NCI-H1436 treated with DMSO at 0.1 percent for 48 hours (cell line): ENCODE measurements at places on chromosomes 12 and 14.

- no peak for DNase-seq
These were observed 30.3 kb upstream of the PELI2 start for GRCh38 chr14:56087671-56088471.

- DNase-seq, result no peak
These were observed 194.4 kb upstream of the CRY1 start for GRCh38 chr12:107287436-107288413.

DNA sequence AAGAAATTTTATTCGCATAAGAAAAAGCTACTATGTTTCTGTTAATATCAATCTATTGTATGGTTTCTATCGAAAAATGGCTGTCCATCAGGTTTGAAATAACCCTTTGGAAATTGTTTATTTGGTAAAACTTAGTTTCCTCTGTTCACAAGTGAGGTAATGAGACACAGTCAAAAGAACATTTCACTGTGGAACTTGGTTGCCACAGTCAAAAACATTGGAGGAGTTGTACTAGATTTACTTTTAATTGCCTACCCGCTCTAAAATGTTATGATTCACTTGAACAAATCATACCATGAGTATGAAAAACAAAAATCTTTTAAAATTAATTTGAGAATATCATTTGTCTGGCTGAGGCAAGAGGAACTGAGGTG, 46.5 kb downstream of the ITPR2 start:
- no peak for DNase-seq

DNA sequence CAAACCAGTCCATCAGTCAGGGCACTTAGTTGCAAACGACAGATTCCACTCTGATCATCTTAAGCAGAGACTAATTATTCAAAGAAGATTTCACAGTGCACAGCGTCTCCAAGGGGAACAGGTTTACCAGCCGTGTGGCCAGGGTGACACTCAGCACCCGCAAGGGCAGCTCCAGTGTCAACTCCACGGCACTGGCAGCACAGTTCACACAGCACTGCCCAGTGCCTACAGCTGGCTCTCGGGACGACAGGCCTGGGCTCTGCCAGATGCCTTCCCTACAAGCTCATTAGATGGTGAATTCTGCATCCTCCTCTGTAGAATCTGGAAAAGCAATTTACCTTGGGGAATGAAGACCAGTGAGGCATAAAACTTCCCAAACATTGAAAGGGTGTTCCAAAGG, 4.9 kb downstream of the OR10P1 start:
- no peak for DNase-seq

GRCh38 chr14:68637106-68638021, 155.5 kb downstream of the ZFP36L1 start:
- no peak for DNase-seq

GRCh38 chr12:131138638-131139362, 185.1 kb downstream of the ADGRD1 start:
- no peak for DNase-seq

GRCh38 chr12:80498059-80498728, 54.2 kb downstream of the PTPRQ start:
- DNase-seq, result no peak

GRCh38 chr12:109951136-109951535, 45.0 kb downstream of the GIT2 start:
- DNase-seq, result no peak

DNA sequence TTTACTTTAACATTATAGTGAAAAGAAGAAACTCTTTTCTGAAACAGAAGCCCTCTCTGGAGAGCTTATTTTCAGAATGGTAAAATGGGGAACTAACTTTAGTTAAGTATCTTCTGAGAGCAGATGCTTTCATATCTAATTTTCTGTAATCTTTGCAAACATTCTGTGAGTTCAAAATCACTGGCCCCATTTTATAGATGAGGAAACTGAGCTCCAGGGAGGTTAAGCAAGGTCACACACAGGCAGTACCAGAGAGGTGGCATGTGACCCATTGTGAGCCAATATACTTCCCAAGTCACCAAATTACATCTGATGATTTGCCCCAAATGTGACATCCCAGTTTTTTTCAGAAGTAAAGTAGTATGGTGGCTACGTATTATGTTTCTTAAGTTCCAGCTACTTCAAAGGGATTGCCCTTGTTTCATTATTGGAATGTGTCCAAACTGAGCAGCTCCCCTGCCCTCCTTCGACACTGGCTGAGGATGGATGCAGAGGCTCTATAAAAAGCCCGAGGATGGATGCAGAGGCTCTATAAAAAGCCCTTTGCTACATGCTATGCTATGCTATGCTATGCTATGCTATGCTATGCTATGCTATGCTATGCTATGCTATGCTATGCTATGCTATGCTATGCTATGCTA, 36.2 kb upstream of the NUDT4 start:
- DNase-seq, result no peak

DNA sequence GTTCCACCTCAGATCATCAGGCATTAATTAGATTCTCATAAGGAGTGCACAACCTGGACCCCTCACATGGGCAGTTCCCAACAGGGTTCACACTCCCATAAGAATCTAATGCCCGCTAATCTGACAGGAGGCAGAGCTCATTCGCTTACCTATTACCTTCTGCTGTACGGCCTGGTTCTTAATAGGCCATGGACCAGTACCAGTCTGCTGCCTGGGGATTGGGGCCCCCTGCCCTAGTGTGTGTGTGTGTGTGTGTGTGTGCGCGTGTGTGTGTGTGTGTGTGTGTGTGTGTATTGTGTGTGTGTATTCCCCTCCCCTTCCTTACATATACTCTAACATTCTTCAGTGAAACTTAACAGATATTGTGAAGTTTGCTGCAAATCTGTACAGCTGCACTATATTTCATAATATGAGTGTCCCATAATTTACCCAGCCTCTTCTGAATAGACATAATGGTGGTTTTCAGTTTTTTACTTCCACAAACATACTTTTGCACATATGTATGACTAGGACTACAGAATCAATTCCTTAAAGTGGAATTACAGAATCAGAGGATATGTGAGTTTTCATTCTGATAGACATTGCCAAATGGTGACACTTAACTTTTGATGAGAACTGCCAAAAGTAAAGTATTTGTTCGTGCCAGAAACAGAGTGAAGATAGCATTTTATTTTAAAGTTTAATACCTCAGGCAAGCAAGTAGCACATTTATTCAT, 205.2 kb upstream of the EEA1 start:
- DNase-seq, result no peak

- no peak for DNase-seq
These were observed 157.2 kb upstream of the PRKD1 start for GRCh38 chr14:30084811-30085210.

DNA sequence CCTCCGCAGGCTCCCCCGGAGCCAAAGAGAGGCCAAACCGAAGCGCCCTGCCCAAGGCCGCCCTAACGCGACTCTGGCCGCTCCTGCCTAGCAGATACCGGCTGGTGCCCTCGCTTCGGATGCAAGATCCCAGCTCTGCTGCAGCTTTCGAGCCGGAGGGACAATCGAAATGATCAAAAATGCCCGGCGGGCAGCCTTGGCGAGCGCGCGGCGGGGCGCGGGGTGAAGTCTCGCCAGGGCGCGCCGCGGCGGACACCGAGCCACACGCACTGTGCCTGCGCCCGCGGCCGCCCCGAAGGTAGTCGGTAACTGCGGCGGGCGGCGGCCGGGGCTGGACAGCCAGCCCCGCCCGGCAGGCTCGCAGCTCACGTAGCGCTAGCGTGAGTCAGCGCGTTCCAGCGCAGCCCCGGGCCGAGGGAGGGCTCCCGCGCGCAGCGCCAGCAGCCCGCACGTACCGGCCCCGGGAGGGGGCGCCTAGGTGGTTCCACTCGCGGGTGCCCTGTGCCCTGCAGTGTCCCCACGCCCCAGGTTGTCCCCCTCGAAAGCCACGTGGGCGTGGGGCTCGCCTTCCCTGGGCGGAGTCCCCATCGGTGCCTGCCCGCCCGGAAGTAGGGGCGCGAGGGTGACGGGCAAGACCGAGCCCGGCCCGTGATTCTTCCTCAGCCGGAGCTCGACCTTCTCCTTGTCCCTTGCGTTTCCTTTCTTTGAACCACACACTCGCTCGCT, 109.2 kb upstream of the EGLN3 start:
- DNase-seq, result no peak

DNA sequence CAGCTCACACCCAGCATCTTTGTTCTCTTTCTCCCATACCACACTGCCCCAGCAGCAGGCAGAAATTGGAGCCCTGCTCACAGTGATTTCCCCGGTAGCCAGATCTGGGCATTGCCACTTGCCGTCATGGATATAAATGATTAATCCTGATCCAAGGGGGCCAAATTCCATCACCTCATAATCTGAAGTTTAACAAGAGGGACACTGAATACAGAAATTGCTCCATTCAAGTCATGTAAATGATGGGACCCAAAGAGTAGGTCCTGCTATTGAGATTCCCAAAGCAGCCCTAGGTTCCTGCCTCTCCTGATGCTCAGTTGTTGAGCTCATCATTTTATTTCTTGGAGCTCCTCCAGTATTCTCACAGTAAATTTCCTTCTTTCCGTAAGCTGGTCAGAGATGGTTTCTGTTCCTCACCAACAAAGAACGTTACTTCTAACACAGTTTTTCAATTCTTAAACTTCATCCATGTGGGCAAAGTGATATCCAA, 11.7 kb downstream of the ITPR2 start:
- no peak for DNase-seq

DNA sequence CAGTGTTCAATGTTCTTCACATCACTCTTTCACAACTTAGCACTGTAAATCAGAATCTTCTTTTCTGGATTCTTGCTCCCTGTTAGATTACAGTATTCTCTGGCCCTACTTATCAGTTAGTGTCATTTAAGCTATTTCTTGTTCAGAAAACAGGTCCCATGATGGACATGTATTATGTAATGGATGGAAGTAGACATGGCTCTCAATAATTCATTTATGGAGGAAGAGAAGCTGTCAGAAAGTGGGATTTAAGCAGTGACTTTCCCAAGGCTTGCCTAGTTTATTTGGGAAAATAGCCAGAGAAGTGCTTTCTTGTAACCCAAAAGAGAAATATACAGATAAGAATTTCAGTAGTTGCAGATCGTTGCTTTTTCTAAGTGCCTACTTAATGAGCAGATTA, 1.6 kb downstream of the ERC1 start:
- DNase-seq, result no peak

GRCh38 chr14:105064721-105065143, 498 bp downstream of the GPR132 start:
- no peak for DNase-seq

GRCh38 chr12:92955997-92956663, 27.0 kb upstream of the EEA1 start:
- no peak for DNase-seq

GRCh38 chr12:66107451-66107915, 23.1 kb downstream of the LLPH start:
- no peak for DNase-seq

DNA sequence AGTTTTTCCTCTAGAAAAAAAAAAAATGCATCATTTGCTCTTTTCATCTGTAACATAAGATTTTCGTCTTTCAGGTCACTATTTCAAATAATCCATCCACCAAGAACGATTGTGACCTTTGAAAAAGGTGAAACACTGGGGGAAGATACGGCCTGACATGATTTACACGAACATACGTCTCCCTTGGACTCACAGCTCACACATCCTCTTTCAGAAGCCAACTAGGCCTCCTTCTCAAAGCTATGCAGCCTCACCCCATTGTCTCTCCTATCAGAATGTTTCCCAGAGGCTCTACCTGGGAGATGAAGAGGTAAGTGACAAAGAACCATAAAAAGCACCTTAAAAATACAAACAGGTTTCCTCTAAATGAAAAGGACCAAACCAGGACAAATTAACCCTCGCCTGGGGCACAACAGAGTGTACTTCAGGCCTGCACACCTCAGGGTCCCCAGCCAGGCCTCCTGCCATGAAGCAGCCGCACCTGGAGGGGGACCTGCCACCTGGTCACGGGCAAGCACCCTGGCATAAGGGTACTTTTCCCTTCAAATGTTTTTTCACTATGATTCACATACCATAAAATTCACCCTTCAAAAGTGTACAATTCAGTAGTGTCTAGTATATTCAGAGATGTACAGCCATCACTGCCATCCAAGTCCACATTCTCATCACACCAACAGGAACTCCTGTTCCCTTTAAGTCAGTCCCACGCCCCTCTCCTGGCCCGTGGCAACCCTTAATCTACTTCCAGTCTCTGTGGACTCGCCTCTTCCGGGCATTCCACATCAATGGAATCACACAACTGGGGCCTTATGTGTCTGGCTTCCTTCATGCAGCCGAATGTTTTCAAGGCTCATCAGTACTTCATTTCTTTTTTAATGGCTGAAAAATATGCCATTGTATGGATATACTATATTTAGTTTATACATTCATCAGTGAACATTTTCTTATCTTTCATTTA, 5.4 kb downstream of the SLC15A4 start:
- DNase-seq, result no peak
